Heart left ventricle (tissue), 16 donors: ENCODE measurements at places on chromosomes 12 and 14.

- DNase-seq = no peak
Observed at GRCh38 chr12:71474791-71475190, 35.2 kb downstream of the LGR5 start.

- no peak for DNase-seq
Observed at GRCh38 chr12:28909291-28909690, 239.8 kb upstream of the FAR2 start.

DNA sequence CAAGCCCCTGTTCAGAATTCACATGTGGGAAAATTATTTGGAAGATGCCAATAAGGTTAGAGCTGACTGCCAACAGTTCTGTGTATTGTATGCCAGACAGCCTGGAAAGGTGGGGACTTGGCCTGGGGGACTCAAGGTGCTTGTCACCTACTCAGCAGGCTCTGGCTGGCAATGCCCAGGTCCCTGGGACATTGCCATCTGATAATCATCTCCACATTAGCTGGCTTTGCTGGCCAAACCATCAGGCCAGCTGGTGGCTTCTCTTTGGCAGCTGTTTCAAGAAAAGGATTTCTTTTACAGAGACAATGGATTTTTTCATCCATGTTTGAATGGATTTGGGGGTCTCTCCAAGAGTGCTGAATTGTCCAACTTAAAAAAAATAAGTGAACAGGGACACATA lies 165.2 kb downstream of the BRMS1L start:
- DNase-seq = no peak

DNA sequence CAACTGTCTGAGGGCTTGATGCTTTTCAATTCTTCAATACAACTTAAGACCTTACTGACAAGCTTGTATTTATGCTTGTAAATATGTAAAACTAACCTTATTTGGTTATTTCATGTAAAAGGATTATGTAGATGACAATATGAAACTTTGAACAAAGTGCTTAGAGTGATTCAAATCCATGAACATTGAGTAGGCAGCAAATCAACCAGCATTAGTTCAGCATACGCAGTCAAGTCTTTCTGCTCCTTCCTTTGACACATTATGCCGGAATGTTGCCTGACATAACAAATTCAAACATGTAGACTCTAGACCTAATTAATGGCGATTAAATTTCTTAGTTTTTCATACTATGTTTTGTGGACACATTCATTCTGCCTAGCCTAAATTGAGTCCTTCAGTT lies 105.2 kb downstream of the FGD4 start:
- no peak for DNase-seq
